ENCODE measurements at places on chromosomes 12 and 14.

DNA sequence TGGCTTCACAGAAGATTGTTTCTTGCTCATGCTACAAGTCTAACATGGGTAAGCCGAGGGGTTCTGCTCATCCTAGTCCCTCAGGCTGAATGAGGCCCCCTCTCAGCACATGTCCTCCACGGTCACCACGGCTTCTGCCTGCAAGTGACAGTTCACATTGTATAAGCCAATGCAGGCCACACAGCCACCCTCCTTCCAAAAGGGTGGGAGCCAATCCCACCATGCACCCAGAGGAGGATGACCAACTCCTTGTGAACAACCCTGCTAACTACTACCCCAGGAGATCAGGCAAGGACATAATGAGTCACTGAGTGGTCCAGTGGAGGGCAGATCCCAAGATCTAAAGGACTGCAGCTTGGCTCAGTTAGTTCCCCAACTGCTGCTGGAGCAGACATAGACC lies 6.1 kb downstream of the SPRING1 start:
- no peak for DNase-seq

GRCh38 chr12:113537751-113538087 lies 66.0 kb upstream of the LHX5 start:
- no peak for DNase-seq

DNA sequence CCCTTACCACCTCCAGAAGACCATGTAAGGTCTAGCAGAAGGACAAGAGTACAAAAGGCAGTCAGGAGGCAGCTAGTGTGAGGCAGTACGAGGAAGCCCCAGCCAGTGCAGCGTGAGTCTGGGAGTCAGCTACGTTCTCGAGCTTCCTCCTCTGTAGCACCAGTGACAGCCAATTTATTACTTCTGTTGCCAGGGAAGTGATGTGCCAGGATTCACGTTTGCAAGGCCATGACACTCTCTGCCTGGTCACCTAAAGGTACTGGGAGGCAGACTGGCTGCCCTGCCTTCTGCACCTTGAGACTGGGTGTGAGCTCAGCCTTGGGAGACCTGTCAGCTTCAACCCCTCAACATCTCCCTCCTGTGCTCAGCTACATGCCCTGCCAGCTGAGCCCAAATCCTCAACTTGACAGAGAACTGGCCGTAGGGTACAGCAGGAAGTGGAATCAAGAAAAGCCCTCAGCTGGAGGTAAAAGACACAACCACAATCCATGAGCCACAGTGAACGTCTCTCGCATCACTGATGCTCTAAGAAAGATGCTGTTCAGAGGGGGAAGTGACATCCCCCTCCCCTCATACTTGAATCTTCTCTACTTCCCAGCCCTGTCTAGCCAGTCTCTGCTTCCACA lies 182.5 kb upstream of the RGS6 start:
- DNase-seq: no peak

- no peak for DNase-seq
These were observed 127.7 kb downstream of the KIF26A start for GRCh38 chr14:104265918-104266630.

GRCh38 chr14:95935228-95935822 lies 58.7 kb downstream of the TUNAR start:
- no peak for DNase-seq

- DNase-seq: no peak
These were observed 80.8 kb upstream of the AMIGO2 start for GRCh38 chr12:47160316-47161244.

DNA sequence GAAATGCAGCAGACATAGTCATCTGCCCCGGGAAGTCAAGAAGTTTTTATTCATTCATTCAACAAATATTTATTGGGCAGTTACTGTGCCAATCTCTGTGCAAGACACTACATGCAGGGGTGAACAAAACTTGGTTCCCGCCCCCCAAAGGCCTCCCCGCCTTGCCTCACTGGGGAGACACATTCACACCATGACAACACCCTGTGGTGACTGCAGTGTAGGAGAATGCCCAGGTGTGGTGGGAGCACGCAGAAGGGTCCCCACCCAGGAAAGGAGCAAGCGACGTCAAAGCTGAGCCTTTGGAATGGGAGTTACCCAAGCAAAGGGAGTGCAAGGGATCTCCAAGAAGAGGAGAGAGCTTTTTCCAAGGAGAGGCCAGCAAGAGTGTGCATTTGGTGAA lies 1.6 kb upstream of the AQP6 start:
- DNase-seq: no peak

GRCh38 chr12:67426067-67426466 lies 156.9 kb downstream of the CAND1 start:
- DNase-seq: no peak

- no peak for DNase-seq
These were observed 11.1 kb downstream of the EXOC3L4 start for GRCh38 chr14:103105580-103106150.

DNA sequence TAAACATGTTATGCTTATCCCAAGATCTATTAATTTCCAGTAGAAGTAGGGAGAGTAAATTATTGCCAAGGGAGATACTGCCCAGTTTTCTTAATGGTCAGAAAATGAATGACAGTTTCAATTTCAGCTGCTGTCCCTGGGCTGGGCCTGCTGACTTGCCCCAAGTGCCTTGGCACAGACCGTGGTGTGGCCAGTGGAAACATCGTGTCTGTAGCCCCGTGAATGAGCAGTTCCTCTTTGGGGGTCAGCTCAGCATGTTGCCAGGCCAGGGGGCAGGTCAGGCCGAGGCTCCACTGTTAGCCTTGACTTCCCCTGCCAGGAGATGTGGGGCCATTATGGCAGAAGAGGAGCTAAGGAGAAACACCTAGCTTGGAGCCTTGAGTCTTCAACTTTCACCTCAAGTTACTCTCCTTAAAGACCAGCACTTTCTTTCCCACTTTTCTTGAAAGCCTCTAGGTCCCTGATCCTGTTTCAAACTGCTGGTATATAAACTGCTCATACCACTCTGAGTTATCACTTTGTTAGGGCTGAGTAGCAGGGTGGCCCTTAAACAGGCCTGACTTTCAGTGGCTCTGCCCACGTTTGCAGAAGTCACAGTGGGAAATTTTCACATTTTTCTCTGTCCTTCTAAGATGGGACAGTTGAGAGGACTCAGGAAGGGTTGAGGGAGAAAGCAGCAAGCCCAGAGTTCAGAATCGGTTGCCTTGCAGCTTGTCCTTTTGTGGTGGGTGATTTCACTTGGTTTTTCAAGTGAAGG lies 73.2 kb downstream of the SUSD6 start:
- no peak for DNase-seq

DNA sequence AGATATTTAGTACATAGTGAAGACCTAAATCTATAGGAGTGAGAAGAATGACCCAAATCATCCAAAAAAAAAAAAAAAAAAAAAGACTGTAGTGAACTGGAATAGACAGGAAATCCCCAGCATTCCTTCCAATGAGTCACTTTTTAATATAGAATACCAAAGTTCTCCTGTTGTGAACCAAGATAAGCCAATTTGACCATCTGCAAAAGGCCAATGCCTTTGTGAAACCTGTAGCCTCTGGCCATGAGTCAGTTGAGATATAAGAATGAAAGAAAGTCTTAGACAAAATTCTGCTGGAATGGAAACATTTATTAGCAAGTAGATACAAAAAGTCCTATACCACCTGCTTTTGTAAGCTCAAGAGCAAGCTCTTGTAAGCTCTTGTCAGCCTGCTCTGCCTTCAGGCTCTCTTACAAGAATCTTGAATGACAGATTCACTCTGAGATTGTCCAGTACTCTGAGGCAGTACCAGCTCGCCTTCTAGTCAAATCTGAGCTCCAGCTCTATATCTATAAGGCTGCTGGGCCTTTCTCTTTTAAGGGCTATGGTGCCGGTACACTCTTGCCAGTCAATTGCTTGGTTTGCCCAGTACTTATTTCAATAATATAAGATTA lies 243.0 kb upstream of the TMTC1 start:
- DNase-seq: no peak

DNA sequence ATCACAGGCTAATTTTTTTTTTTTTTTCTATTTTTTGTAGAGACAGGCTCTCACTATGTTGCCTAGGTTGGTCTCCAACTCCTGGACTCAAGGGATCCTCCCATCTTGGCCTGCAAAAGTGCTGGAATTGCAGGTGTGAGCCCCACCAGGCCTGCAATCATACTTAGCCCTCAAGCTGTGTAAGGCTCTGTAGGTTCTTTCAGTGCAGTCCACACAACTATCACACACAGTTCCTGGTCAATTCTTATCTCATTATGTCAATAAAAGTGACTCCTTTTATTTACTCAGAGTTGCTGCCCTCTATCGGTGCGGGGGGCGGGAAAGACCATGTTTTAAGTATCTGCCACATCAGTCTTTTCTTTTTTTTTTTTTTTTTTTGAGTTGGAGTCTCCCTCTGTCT lies 29.0 kb downstream of the SLC2A3 start:
- DNase-seq: no peak

DNA sequence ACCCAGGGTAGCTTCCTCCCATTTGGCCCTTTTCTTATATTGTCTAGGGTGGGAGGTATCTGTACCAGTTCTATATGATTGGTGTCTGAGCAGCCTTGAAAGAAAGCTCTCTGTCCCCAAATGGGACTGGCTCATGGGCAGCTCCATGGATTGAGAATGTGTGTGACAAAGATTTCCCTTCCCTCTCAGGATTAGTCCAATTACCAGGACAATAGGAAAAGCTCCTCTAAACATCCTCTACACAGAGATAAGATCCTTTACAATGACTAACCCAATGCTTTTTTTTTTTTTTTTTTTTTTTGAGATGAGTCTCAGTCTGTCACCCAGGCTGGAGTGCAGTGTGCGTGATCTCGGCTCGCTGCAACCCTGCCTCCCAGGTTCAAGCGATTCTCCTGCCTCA lies 112.1 kb downstream of the SLC35F4 start:
- DNase-seq: no peak

- DNase-seq: no peak
These were observed 153.5 kb upstream of the ATF7IP start for GRCh38 chr12:14211947-14212387.

GRCh38 chr14:27056586-27056985 lies 458.8 kb upstream of the NOVA1 start:
- no peak for DNase-seq

GRCh38 chr12:32331133-32331532 lies 68.2 kb upstream of the FGD4 start:
- no peak for DNase-seq

GRCh38 chr12:52132754-52133161 lies 53.3 kb downstream of the SMIM41 start:
- DNase-seq: no peak

DNA sequence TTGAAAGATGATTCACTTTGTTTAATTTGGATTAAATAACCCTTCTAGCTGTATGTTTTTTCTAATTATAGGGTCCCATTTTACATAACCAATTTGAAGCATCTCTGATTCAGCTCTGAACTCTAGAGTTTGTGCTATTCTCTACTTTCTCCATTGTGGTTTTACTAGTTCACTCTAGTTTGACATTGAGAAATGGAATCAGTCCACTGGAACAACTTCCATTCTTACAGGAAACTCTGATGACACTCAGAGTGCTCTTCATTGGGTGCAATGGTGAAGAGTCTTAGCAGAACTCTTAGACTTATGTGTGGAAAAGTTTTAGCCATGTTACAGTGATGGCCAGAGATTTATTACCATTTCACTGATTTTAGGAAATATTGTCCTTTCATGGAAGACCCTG lies 140.7 kb downstream of the DYRK2 start:
- DNase-seq: no peak

DNA sequence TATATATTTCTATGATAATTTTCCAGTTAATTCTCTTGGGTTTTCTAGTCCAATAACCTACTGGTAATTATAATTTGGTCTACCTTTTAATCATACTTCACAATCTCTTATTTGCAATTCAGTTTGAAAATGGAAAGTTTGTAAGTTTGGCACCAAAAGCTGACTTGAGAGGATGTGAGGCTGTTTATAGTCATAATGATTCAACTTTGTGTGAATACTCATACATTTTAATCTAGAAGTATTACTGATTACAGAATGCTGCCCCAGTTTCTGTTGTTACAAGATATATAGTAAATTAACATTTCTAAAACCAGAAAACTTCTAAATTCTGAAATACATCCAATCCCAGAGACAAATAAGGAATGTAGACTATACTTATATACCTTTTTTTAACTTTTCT lies 158.2 kb downstream of the SLC38A4 start:
- DNase-seq: no peak

DNA sequence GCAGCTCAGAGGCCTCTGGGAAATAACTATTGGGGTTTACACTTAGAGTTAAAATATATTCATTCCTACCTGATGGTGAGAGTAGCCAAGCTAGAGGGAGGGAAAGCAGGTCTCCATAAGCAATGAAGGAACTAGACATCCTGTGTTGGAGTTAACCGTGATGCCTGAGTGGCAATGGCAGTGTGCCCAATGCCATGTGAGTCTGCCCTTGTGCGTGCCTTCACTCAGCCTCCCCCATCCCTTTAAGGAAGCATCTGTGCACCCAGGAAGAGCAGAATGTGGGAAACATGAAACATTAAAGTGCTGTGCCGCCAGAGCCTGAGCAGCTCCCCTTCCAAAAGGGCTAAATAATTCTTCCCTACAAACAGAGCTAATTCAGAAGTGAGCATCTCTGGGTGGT lies 76.3 kb downstream of the COX16 start:
- DNase-seq: no peak

DNA sequence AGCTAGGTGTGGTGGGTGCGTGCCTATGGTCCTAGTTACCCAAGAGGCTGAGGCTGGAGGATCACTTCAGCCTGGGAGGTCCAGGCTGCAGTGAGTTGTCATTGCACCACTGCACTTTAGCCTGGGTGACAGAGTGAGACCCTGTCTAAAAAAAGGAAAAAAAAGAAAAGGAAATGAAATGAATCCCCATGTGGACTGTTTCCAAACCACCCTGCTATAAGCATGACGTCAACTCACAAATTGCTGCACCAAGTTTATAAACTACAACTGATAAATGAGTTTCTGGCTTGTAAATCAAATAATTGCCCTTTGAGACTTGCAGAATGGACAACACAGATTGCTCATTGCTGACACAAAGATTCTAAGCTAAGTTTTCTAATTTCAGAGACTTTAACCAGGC lies 51.0 kb upstream of the STK38L start:
- no peak for DNase-seq

- DNase-seq: no peak
These were observed 10.4 kb downstream of the ITPK1 start for GRCh38 chr14:93105362-93105761.

GRCh38 chr12:15546102-15546701 lies 223.9 kb downstream of the PTPRO start:
- DNase-seq: no peak

- DNase-seq: peak; percentile 87
These were observed 21.0 kb upstream of the CHFR start for GRCh38 chr12:132908145-132909029.

DNA sequence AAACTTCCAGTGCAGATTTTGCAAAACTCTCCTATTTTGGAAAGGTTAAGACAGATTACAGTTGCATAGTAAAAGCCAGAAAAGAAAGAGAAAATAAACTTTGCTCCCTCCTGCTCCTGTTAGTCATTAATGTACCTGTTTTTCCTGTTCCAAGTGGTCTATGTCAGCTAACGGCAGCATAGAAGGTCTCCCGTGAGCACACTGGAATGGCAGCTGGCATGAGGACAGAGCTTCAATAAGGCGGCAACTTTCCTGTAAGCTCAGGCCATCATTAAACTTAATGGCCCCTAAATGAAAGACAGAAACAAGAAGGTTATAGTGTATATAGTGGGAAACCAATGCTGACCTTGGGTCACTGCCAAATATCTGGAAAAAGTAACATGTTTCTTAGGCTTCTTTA lies 16.0 kb downstream of the EIF2B2 start:
- no peak for DNase-seq

- DNase-seq: no peak
These were observed 328.2 kb downstream of the CACNA1C start for GRCh38 chr12:2380946-2381345.

GRCh38 chr12:70258605-70259403 lies 15.6 kb downstream of the CNOT2 start:
- no peak for DNase-seq
